CD8-positive, alpha-beta T cell (primary cell): ENCODE measurements at places on chromosomes 7 and 10.

DNA sequence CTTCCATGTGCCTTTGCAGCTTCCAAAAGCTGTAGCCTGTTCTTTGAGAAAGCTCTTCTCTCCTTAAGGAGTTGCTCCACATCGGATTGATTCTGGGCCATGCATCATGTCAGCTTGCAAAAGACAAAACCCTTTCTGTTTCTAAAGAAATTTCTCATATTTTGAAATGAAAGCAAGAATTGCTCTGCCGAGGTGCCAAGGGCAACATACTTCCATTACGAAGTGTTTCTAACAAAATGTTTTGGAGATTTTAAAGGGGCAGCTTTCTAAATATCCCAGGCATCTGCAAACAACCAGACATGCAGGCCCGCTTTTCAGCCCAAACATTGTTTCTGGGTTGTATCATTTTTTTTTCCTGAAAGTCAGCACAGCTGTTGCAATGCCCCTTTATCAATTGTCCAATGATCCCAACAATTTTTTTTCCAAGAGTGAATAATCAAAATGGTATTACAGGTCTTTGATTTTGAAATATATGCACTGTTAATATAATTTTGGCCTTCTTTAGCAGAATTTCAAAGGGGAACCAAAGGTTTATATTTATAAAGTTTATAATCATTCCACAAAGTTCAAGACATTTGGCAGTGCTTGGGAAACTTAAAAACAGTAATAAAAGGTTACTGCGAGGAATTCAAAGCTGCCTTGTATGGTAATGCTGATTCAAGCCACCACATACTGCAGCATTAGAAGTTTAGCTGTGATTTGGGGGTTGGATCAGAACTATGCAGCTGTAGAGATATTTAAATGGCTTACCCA lies 61.0 kb downstream of the TES start:
- no peak for DNase-seq

- DNase-seq = no peak
Measured at GRCh38 chr7:2204446-2204845, 28.3 kb downstream of the MAD1L1 start.

- no peak for DNase-seq
Measured at GRCh38 chr7:104225451-104225850, 17.6 kb upstream of the ORC5 start.

GRCh38 chr10:8978100-8978499 lies 923.6 kb downstream of the GATA3 start:
- no peak for DNase-seq

- DNase-seq = no peak
Measured at GRCh38 chr7:100957832-100958421, 8.6 kb downstream of the MUC3A start.

DNA sequence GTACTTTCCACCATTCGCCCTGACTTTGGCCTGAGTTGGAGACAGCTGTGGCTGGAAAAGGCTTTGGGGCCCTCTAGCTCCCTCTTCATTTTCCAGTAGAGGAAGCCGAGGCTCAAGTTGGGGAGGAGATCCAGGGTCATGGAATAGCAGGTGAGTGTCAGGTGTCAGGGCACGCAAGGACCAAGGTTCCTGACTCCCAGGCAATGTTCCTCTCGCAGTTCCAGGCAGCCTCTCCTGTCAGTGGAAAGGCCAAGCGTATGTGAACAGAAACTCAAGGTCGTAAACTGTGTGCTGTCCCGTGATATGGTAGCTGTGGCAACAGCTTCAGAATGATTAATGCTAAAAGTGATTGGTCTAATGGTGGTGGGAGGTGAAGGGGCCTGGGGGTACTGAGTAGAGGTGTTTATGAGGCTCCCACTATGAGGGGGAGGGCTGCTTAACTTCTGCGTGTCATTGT lies 13.2 kb downstream of the ADAMTS14 start:
- DNase-seq = no peak

DNA sequence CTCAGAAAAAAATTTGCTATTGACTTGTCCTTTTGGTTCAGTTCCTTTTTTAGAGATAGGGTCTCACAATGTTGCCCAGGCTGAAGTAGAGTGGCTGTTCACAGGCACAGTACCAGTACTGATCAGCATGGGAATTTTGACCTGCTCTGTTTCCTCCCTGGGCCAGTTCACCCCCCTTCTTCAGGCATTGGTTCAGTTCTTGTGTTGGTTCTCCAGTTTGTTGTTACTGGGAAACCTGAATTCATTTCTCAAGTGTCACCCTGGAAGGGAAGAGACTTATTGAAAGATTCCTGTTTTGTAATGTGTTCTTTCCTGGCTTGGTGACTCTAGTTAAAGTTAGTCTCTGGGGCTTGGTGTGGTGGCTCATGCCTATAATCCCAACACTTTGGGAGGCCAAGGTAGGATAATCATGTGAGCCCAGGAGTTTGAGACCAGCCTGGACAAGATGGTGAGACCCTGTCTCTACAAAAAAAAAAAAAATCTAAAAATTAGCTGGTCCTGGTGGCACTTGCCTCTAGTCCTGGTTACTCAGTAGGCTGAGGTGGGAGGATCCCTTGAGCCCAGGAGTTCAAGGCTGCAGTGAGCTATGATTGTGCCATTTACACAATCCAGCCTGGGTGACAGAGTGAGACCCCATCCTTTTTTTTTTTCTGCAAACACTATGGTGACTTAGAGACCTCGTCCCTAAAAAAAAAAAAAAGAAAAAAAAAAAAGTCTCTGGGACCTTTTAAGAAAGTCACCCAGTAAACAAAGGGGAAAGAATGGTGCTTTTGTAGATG lies 52.7 kb downstream of the CNNM2 start:
- DNase-seq = no peak

GRCh38 chr7:21028599-21028998 lies 241.9 kb upstream of the SP8 start:
- no peak for DNase-seq

- no peak for DNase-seq
Measured at GRCh38 chr7:44541028-44541869, at the start of gene NPC1L1. NPC1L1 (minus strand) TSS chr7:44541330; CDS start chr7:44541259, 71 bp downstream.

DNA sequence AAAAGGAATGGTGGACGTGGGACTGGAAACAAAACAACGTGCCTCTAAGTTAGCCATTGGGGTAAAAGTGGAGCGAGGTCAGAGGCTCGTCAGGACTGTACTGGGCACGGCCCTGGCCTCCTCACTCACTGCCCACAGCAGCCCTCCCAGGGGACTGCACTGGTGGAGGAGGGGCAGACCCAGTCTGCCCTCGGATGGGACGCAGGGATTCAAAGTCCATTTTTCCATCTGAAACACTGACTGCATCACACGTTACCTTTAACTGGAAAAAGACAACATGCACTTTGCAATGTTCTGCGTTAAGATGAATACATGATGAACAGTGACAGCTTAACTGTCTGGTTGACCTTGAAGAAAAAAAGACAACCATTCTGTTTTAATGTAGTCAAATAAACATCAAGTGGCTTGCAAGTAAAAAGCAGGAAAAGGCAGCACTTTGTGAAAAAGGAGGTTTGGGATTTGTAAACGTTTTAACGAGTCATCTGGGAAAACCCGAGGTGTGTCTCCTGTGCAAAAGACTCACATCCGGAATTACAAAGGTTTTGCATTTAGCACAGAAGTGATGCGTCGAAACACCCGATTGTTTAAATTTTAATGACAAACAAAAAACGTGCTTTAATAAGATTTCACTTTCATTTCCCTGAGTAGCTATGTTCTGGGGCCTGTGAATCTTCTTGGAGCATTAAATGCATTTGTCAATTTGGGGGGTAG lies 18.8 kb downstream of the KLF6 start:
- no peak for DNase-seq

DNA sequence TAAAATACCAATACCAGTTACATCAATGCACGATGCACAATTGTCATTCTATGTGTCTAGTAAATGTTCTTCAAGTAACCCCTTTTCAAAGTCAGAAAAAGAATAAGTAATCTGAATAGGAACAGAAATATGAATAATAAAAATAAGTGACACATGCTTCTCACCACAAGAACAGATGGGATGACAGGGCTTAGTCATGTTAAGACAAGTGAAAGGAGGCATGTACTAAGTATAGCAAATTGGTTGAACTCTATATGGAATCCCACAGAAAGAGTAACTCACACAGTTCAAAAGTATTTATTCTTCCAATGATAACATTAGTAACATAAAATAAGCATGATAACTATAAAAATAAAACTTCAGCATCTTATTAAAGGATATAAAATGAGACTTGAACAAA lies 100.9 kb upstream of the TAS2R16 start:
- DNase-seq = no peak

DNA sequence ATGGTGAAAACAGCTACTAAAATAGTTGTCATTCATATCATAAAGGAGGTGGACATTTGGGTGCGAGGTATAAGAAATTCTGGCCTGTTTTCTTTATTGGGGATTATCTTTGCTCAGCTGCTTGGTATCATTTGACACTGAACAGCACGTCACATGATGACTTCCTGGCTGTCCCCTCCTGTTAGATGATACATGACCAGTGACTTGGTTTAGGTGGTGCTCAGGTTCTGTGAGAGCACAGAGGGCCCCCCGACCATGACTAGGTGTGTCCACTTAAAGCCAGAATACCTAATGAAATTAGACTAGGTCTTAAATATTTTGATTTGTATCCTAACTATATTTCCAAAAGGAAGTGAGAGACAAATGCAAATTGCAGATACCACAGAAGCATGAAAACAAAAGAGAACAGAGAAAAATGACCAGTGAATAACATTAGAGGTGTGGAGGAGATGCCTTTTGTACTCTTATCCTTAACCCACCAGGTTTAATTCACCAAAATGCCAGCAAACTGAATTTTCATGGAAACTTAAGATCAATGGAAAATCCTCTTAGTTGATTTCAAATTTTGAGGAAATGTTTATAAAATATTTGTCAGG lies 50.6 kb upstream of the GJD4 start:
- no peak for DNase-seq

DNA sequence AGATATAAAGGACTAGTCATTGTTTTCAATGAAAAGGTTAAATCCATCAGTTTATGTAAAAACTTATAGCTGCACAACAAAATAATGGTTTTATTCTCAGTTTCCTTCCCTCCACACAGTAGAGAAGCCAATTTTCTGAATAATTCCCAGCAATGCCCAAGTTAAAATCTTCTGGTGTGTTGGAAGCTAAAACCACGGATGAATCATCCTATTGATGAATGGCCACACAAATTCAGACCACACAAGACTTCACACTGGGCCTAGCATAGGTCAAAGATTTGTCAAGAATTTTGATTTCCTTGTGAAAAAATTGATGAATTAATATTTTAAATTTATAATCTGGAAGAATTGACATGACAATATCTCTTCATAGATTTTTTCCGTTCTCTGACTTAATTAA lies 617.6 kb downstream of the INHBA start:
- DNase-seq = no peak

GRCh38 chr10:109450702-109451101 lies 472.6 kb downstream of the XPNPEP1 start:
- no peak for DNase-seq

- no peak for DNase-seq
Measured at GRCh38 chr10:1644191-1644711, 93.1 kb downstream of the ADARB2 start.

DNA sequence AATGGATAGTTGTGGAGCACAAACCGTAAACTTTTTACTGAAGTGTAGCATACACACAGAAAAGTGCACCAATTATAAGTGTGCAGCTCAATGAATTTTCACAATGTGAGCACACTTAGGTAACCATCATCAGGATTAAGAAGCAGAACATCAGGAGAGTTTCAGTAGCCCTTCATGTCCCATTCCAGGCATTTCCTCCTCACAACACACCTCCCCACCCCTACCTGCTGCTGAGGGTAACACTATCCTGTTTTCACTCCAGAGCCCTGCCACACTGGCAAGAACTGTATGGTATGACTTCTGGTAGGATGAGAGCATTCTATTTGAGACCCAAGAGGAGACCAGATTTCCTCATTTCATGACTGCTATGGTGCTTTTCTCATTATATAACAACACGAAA lies 166.5 kb downstream of the PPP1R3A start:
- DNase-seq = no peak

DNA sequence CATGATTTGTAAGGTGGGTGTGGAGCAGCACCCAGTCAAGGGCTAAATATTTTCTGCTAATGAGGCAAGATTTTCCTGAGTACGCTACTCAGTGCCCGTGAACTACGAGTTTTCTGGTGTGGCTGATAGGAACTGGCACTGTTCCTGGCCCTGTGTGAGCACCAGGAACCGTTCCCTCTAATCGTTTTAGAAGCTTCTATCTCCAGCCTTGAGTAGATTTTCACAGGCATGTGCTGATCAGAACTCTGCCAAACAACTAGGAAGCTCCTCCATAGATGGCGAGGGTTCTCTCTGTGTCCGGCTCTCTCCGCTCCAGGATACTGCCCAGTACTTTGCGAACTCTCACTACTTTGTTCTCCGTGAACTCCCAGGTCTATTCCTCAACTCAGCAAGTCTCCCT lies 17.7 kb downstream of the TRIM4 start:
- no peak for DNase-seq

DNA sequence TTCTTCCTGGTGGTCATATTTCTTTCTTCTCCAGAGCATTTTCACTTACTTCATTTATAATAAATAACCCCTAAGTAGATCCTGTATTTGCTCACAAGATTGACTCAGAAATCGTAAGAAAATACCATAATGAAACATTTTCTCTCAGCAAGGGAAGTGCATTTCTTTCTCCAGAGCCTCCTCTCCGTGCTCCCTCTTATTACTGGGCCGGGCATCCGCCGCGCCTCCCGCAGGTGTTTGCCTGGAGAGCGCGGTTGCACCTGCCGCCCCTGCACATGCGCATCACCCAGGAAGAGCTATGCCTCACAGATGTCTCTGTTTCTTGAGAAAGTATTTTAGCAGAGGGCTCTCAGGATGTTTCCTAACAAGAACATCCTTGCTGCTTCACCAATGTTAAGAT lies 509.2 kb downstream of the TCERG1L start:
- DNase-seq = no peak

GRCh38 chr10:56928714-56929113 lies 567.7 kb upstream of the ZWINT start:
- no peak for DNase-seq

DNA sequence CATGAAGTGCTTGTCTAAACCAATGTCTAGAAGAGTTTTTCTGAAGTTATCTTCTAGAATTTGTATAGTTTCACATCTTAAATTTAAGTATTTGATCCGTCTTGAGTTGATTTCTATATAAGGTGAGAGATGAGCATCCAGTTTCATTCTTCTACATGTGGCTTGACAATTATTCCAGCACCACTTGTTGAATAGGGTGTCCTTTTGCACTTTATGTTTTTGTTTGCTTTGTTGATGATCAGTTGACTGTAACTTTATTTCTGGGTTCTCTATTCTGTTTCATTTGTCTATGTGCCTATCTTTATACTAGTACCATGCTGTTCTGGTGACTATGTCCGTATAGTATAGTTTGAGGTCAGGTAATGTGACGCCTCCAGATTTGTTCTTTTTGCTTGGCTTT lies 426.6 kb upstream of the CHRM2 start:
- no peak for DNase-seq
